ENCODE measurements at places on chromosomes 2 and 18.

GRCh38 chr2:144351687-144352086 is 168.2 kb downstream of the ZEB2 start:
- no peak for DNase-seq

DNA sequence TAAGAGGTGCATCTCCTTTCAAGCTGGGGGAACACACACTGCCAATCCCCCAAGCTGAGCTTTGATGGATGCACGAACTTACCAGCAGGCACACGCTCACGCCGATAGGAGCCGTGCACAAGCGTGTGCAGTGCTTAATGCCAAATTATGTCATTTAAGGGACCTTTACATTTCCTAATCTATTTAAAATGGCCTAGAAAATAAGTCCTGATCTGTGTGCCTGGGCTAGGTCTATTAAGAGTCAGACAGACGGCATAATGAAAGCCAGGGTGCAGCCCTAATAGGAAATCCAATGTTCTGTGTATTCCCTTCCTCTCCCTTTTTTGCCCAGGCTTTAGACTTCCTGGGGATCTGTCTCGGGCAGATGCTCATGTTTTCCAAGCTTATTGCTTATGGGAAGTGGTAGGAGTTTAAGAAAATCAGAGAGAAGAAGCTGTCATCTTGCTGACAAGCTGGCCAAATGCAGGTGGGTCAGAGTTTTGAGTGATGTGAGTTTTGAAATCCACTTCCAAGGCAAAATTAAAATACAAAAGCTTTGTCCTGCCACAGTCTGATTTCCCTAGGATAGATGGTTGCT is 142.6 kb downstream of the MYT1L start:
- no peak for DNase-seq

- no peak for DNase-seq
Measured at GRCh38 chr2:50098242-50098641, 933.7 kb downstream of the NRXN1 start.

GRCh38 chr2:200021449-200022114 is 66.2 kb downstream of the MAIP1 start:
- DNase-seq: no peak

GRCh38 chr2:227450311-227450841 is 21.6 kb upstream of the AGFG1 start:
- no peak for DNase-seq

GRCh38 chr2:191050640-191050987 is 36.6 kb upstream of the STAT1 start:
- DNase-seq: no peak

- no peak for DNase-seq
Measured at GRCh38 chr2:60628026-60628425, 74.6 kb upstream of the BCL11A start.

DNA sequence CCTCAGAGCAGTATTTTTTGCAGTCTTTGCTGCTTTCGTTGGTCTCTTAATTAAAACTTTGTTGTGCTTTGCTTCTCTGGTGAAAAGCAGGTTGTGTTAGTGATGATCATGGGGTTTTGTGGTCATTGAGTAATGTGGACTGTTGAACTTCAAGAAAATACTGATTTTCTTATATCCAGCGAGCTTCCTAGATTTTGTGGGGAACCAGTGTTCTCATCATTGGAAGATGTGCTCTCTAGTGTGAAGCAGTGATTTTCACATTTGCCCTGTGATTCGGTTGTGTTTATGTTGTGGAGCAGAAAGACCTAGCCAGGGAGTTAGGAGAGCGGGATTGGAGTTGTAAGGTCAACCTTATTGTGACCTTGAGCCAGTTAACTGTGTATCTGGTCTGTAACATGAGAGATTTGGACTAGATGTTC is 12.4 kb downstream of the ASAP2 start:
- no peak for DNase-seq

GRCh38 chr2:58991357-58991756 is 750.2 kb upstream of the FANCL start:
- no peak for DNase-seq

- DNase-seq: peak; percentile 63
Measured at GRCh38 chr2:171432969-171433762, 624 bp downstream of the METTL8 start.

GRCh38 chr2:217742841-217743240 is 260.0 kb downstream of the TNS1 start:
- no peak for DNase-seq
